M059J (cell line): ENCODE measurements at places on chromosomes 12 and 14. TPM values are rescaled to one million over a fixed set of nuclear protein-coding genes. Genes with fewer than 3 reads are reported as not detected.

DNA sequence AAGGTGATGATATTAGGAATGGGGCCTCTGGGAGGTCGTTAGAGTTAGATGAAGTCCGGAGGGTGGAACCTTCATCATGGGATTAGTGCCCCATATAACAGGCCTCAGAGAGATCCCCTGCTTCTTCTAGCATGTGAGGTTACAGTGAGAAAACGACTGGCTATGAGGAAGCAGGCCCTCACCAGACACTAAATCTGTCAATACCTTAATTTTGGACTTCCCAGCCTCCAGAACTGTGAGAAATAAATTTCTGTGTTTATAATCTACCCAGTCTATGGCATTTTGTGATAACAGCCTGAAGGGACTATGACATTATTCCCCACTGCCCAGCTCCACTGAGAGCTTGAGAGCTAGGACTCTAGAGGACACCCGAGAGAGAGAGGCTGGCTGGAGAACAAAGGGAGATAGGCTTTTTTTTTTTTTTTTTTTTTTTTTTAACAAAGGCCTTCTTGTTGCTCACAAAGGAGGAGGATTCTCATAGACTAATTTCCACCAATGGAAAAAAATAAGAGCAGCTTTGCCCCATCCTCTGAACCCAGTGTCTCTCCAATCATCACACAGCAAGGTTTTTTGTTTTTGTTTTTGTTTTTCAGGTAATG lies 87.8 kb upstream of the EEA1 start:
- no peak for DNase-seq

DNA sequence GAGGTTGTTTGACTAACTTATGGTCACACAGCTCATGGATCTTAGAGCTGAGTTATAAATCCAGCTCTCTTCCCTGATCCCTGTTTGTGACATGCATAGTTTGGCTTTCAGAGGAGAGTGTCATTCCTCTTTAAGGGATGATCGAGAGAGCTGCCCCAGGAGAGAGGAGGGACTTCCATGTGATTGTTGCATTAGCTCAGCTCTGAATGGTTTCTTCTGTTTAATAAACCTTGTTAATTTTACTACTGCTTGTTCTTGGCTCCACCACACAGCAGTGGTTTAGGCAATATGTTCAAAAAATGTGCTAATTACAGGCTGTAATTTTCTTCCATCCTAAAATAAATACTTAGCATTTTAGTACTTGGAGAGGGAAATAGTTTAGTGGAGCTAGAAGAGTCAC lies 152.5 kb downstream of the C12orf75 start:
- no peak for DNase-seq

- DNase-seq: no peak
Measured at GRCh38 chr12:103832048-103832997, 8.7 kb downstream of the NT5DC3 start.

- DNase-seq: peak; percentile 7
Measured at GRCh38 chr14:53567236-53567780, 389.3 kb downstream of the BMP4 start.

DNA sequence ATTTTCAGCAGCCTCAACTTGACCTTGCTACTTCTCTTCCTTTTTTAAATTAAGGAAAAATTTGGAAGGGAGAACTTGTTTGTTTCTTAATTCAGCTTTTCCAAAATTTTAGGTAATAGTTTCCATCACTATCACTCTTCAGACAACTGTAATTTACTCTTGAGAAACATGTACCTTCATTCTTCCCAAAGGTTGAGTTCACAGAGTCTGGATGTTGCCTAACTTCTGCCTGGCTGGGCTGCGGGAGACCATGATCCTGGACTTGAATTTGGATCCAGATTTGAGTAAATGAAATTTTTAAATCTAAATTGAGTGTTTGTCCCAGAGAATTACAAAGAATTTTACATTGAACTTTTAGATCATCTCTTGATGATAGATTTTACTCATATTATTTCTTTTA lies 193.1 kb downstream of the CCDC91 start:
- DNase-seq: no peak

Gene TBX5
- total RNA-seq: not detected in 2 replicates

Gene C14orf180
- not detected in 2 replicates for total RNA-seq

DNA sequence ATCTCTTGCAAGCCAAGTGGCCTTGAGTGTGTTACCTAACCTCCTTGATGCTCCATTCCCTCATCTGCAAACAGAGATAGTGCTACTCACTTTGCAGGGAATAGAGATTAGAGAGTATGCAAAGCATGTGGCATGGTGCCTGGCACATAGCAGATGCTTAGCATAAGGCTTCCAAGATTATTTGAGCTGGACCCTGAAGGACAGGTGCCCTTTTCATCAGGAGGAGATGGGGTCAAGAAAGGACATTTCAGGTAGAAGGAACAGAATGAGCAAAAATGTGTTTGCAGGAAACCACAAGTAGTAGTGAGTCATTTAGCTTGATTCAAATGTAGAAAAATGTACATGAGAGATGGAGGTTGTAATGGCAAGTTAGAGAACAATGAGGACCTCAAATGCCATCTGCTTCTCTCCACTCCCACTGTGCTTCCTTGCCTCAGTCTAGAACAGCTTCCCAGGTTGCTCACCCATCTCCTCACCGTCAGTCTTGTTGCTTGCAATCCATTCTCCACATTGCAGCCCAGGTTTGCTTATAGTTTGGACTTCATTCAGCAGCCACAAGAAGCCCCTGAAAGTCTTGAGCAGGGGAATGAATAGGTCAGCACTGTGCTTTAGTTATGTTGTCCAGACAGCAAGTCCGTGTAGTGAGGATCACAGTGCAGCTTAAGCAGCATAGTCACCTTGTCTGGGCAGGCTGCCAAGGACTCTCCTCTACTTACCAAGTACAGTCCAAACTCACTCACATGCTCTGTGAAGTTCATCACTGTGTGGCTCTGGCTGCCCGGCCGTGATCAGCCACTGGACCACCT lies 536.3 kb upstream of the CCDC196 start:
- peak; percentile 51 for DNase-seq

GRCh38 chr14:78007160-78007559 lies 163.0 kb upstream of the NRXN3 start:
- no peak for DNase-seq

DNA sequence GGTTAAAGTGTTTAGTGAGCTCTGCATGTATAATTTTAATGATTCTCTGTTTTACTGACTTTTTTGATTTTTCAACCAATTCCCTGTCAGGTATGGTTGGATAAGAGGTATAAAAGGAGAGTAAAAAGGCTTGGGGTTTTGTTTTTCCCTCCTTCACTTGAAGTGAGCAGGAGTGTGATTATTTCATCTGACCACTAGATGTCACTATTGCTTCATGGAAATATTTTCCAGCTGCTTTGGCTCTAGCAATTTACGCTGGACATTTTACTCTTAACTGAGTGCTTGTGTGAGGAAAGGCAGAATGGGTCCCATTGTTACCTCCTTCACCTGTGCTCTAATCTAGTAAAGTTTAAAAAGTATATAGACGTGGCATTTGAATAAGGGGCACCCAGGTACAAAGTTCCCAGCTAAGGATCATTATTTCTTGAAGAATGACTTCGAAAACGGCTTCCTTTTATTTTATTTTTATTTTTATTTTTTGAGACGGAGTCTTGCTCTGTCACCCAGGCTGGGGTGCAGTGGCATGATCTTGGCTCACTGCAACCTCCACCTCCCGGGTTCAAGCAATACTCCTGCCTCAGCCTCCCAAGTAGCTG lies 66.5 kb downstream of the TBC1D30 start:
- DNase-seq: peak; percentile 59

Gene BIN2
- total RNA-seq: not detected in 2 replicates

DNA sequence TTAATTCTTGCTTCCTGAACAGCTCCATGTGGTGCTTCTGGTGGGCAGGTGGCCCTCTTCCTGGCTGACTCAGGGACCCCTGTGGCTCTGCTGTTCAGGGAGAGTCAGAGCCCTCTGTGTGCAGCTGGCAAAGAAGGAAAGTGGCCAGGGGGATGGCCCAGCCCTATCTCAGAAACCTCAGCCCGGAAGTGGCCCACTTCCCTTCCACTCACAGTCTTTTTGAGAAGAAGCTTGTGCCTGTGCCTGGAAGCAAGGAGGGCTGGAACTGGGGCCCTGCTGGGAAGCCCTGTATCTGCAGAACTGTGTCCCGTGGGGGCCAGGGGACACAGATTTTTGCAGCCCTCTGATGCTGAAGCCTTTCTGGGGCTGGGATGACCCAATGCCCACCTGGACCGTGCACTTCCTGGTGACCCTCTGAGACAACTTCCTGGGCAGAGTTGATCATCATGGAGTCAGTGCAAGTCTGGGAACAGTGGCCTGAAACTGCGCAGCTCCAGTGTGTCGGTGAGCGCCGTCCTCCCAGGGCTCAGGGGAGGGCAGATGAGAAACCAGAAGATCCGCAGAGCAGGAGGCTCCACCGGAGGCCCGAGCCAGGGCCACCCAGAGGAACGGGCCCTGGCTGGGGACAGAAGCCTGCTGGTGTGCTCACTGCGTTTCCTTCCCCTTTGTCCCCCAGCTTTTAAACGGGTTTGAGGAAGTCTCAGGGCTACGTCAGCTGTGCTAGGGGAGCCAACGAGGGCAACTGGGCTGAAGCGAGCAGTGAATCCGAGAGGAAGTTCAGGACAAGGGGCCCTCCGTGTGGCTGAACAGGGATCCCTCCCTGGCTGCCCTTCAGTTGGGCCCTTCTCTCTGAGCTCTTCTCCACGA lies 217.4 kb upstream of the RTL1 start:
- no peak for DNase-seq

DNA sequence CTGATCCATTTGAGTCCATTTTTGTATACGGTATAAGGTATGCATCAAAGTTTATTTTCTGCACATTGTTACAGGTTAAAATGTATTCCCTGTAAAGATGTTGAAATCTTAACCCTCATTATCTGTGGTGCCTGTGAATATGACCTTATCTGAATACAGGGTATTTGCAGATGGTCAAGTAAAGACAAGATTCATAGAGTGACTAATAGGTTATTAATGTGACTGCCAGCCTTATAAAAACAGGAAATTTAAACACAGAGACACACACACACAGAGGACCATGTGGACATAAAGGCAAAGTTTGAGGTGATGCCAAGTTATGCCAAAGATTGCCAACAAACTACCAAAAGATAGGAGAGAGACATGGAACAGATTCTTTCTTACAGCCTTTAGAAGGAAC lies 347.2 kb upstream of the DCN start:
- peak; percentile 81 for DNase-seq

DNA sequence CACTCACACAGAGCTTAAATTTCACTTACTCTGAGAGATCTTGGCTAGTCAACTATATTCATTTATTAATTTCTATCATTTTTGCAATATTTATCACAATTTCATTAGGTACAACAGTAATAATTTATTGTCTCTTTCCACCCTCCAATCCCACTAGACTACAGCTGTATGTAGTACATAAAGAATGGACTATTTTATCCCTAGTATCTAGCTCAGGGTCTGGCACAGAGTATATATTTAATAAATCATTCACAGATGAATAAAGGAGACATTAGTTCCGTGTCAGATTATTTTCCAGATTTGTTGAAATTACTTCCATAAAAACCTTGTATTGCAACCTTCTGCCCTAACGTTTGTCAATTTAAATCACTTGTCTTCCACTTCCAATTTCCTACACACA lies 1781.1 kb upstream of the SEL1L start:
- DNase-seq: no peak

Gene MMP19
- 1.5 and 2.9 TPM in 2 replicates for total RNA-seq

DNA sequence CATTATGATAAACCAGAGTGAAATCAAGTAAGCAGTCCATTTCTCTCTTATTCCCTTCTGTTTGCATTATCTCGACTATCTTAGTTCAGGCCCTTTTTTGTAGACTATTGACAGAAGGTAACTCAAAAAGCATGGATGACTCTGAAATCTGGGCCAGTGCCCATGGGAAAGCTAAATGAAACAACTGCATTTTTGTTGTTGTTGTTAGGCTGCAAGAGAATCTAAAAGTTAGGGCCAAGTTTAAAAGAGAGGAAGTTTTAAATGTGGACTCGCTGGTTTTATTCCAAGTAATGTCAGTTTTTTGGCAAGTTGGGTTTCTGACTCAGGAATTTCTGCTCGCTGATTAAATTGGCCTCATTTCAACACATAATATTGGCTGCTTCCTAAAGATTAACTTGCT lies 201.1 kb downstream of the PIK3C2G start:
- peak; percentile 61 for DNase-seq

GRCh38 chr14:60805841-60806430 lies 71.4 kb downstream of the MNAT1 start:
- DNase-seq: peak; percentile 87

Gene MYG1
- 43.6 and 53.1 TPM in 2 replicates for total RNA-seq

DNA sequence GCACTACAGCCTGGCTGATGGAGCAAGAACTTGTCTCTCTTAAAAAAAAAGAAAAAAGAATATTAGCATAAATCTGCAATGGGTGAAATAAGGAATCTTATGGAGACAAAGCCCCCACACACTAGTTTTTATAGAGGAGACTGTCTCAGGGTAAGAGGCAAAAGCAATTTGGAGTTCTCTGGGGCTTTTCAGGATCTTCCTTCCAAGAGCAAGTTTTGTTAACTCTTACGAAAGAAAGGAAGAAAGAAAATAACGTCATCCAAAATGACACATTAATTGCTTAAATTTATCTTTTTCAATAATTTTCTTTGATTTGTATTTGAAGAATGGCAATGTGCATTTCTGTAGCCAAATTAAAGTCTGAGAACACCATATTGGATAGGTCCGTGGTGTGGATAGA lies 3.8 kb downstream of the PDE6H start:
- DNase-seq: no peak

Gene MON2
- 15.5 and 18.8 TPM in 2 replicates for total RNA-seq

- no peak for DNase-seq
Measured at GRCh38 chr14:61893371-61893940, 131.2 kb downstream of the SNAPC1 start.

- DNase-seq: peak; percentile 70
Measured at GRCh38 chr12:5177731-5178130, 134.1 kb downstream of the KCNA5 start.

DNA sequence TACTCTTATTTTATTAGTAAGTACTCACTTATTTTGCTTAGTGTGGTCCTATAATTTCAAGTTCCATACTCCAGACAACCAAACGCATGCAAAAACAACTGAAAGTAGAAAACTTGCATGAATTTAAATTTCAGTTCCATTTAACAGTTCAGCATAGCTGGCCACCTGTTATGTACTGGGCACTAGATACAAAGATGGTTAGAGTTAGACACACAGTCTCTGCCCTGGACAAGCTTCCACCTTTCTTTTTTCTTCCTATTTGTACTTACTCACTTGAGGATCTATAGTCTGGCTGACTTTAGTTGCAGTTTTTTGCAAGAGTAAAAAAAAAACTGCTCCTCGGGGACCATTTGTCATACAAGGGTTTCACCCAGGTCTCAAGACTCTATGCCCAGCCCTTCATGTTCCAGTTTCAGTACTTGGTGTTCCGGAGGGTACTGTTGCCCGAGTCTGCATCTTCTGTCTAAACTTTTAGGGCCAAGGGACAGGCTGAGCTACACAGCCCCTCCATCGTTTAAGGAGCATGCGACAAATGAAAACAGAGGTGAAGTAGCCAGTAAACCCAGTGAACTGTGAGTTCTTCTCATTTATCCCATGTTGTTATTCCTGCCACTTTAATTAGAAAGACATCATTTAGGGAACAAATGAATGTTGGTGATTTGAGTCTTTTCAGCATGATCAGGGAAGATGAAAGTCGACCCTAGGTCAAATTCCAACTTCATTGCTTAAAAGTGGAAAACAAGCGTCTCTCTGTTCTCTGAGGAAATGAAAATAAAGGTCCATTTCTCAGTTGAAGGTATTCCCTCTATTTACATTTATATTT lies 22.3 kb downstream of the RPGRIP1 start:
- no peak for DNase-seq

Gene TEX52
- not detected in 2 replicates for total RNA-seq
